ENCODE measurements at places on chromosomes 1 and 21.

DNA sequence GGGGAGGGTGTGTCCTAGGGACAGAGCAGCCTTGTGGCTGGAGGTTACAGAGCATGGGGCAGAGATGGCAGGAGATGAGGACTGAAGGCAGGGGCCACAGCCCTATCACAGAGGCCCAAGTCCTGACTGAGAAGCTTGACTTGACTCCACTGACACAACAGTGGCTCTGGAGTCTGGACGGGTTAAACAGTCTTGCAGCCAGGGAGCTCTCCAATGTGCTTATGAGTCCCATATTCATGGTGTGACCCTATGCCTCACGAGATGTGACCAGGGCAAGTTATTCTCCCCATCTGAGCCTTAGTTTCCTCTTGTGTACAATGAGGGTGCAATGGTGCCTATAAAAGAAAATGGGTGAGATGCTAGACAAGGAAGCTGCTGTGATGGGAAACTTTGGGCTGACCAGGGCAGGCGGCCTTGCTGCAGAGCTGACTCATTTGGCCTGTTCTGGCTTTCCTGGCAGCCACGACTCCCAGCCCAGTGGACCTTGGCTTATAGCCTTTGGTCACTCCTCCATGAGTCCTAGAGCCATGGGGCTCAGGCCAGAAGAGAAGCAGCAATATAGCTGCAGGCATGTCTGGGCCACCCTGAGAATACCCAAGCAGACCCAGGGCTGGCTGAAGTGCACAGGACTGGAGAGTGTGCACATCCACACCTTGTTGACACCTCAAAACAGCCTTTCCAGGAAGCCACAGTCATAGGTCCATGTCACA lies 2.8 kb upstream of the TTC22 start:
- DNase-seq = peak; percentile 47

DNA sequence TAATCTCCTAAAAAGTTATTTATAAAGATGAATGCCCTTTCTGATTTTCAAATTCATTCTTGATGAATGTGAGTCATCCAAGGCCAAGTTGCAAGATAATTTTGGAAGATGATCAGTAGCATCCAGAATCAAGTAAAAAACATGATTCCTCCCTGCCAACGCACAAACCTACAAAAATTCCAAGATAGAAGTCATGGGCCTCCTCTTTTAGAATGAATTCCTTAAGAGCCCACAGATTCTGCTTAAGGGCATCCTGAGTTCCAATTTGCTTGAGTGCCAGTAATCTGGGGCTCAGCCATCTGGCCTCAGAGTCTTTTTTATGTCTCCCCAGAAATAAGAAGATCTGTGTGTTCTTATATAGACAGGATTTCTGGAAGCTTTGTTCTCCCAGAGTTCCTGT lies 23.2 kb upstream of the SPATA6 start:
- no peak for DNase-seq

GRCh38 chr1:93698329-93699048 lies 16.9 kb upstream of the BCAR3 start:
- DNase-seq = no peak

GRCh38 chr1:9441451-9442133 lies 97.7 kb upstream of the SLC25A33 start:
- no peak for DNase-seq

GRCh38 chr1:182666706-182667105 lies 17.7 kb downstream of the RGS8 start:
- DNase-seq = no peak

DNA sequence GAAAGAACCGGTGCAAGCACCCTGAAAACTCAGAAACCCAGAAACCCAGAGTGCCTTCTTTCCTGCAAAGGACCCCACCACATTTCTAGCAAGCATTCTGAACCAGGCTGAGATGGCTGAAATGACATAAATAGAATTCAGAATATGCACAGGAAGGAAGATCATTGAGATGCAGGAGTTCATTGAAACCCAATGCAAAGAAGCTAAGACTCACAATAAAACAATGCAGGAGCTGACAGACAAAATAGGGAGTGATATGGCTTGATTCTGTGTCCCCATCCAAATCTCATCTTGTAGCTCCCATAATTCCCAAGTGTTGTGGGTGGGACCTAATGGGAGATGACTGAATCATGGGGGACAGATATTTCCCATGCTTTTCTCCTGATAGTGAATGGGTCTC lies 22.8 kb upstream of the SGIP1 start:
- DNase-seq = no peak

GRCh38 chr21:39056636-39057035 lies 126.6 kb downstream of the PSMG1 start:
- no peak for DNase-seq

Data from activated CD8-positive, alpha-beta memory T cell treated with anti-CD3 and anti-CD28 coated beads, Interleukin-2, amount 50 U/mL, for 48 hours (primary cell).